ENCODE measurements at places on chromosomes 16 and 17.

GRCh38 chr16:50681021-50681885 is at the start of gene SNX20:
TSS of gene SNX20 (minus strand) at chr16:50681312. CDS start at chr16:50677526, 3,786 bp downstream.
- no peak for DNase-seq

- peak; percentile 95 for DNase-seq
These were observed 331.3 kb downstream of the SEC14L1 start for GRCh38 chr17:77471984-77472461.

GRCh38 chr16:68447653-68448359 is 502 bp downstream of the SMPD3 start:
- no peak for DNase-seq

DNA sequence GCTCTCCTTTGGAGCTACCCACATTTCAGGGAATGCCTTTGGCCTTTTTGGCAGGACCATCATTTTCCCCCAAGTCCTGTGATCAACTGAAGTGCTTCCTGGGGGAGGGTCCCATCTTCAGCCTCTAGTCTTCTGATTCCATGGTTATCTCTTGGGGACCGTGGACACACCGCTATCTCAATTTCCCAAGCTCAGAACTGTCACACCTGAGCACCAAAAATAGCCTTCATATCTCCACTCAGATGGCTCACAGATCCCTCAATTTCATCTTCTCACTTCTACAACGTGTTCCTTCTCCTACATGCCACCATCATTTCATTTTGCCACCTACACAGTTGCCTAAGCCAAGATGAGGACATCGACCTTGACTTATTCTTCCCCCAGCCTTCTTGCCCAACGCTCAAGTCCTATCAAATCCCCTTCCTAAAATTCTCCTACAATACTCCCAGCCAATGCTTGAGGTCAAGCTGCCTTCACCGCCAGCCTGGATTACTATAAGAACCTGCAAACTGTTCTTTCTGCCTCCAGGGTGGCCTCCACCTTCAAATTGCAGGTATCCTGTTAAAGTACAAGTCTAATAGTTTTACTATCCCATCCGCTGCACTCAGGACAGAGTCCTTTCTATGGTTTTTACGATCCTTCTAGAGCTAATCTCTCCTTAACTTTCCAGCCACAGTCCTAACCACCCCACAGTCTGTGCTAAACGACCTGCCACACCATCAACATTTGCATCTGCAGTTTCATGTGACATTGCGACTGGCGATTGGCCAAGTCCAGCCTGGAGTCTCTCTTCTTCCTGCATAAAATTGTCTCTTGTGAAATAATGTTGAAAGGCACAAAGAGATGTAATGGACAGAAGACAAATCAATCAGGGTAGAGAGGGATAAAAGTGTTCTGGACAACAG is 6.2 kb downstream of the ATP6V0D1 start:
- no peak for DNase-seq

GRCh38 chr17:77096570-77097214 is 44.1 kb upstream of the SEC14L1 start:
- DNase-seq: no peak

- no peak for DNase-seq
These were observed 4.1 kb downstream of the KRTAP29-1 start for GRCh38 chr17:41298458-41299135.

DNA sequence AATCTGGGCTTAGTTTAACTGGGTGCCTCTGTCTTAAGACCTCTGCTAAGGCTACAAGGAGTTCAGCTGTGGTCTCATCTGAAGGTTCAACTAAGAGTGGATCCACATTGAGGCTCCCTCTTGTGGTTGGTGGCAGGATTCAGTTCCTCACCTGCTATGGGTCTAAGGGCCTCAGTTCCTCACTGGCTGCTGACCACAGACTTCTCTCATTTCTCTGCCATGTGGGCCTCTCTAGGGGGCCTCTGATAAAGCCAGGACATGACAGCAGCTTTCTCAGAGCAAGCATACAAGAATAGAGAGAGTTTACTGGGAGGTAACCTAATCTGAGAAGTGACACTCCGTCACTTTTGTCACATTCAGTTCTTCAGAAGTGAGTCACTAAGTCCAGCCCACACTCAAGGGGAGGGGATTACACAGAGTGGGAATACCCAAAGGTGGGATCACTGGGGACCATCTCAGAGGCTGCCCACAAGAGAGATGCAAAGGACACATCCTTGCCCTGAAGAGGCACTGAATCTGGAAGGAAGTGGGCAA is 19.2 kb upstream of the ABAT start:
- no peak for DNase-seq

DNA sequence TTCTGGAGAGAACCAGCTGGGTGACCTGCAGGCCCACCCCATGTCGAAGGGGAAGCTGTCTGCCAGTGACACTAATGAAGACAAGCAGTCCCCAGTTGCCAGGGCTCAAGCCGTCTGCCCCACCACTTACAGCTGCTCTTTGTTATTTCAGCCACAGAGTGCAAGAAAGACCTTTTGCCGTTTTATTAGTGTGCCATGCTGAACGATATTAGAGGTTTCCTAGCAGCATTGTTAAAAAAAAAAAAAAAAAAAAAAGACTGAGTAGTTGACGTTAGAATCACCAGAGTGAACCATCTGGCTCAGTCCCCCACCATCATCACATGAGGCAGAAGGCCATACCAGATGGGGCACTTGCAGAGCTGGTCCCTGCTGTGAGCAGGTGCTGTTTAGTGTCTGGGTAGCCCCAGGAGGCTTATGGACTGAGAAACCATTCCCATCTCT is 26.5 kb upstream of the SLC39A11 start:
- peak; percentile 95 for DNase-seq

Data from NCI-H446 (cell line).